Activated T-helper 17 cell treated with anti-CD3 and anti-CD28 coated beads, Interleukin-2, amount 50 U/mL, for 72 hours (primary cell): ENCODE measurements at places on chromosomes 11 and 22.

GRCh38 chr11:105296806-105297205 lies 157.2 kb upstream of the CARD18 start:
- ATAC-seq: peak; percentile 7

DNA sequence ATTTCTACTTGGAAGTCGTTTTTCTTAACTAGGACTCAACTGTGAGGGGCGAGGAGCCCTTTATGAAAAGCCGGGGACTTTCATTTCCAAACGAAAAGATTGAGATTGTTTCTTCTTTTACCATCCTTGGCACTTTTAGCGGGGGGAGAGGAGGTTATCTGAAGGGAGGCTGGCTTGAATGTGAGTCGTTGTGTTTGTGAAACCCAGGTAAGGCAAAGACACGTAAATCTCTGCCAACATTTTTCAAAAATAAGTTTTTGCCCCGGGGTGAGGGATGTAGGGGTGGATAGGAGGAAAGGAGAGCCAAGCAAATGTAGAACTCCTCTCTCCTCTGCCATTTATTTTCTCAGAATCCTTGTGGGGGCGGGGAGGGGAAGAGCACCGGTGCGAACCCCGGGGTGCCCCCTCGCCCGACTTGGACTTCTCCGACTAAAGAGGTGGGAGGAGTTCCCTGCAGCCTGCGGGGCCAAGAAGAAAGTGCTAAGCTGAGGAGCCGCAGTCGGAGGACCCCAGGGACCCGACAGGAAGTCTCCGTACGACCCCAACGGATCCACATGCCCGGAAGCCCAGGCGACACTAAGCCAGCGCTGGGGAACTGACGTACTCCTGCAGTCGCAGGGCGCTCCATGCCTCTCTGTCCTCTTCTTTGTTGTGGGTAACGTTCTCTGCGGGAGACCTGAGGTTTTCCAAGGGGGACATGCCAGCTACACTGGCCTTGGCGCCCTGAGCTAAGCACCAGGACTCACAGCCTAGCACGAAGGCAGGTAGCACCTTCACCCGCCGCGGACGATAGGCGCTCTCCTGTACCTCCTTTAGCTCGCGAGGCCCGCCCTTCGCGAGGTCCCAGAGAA lies 2.4 kb upstream of the WT1 start:
- no peak for ATAC-seq

DNA sequence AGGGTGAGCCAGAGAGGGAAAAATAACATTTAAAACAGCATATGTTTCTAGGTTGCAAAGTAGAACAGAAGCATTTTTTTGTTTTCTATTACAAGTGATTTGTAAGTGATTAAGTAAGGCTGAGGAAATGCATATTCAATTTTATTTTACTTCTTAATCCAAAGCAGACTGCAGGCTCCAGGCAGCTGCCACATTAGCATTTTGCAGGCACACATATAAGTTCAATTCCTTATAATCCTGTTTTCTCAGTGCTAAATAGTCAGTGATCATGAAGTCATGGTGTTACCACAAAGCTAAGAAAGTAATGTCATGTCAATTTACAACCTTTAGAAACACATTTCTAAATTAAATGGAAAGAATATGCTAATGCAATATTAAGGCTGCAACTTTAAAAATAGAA lies 149.8 kb downstream of the CNTN5 start:
- ATAC-seq: no peak

DNA sequence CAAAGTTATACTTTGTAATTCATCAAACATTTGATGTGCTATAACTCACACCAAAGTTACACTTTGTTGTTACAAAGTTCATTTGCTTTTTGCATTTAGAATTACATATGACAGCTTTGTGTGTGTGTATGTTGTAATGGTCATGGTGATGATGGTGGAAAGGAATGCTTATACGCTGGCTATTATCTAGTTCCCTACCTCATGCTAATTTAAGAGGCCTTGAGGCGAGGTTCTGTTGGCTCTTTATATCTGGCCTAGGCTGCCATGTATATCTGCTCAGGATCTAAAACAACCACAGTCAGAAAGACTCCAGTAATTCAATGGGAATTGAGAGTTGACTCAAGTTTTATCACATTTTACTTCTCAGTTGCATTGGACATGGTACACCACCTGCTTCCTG lies 123.4 kb downstream of the SLC17A6 start:
- no peak for ATAC-seq

DNA sequence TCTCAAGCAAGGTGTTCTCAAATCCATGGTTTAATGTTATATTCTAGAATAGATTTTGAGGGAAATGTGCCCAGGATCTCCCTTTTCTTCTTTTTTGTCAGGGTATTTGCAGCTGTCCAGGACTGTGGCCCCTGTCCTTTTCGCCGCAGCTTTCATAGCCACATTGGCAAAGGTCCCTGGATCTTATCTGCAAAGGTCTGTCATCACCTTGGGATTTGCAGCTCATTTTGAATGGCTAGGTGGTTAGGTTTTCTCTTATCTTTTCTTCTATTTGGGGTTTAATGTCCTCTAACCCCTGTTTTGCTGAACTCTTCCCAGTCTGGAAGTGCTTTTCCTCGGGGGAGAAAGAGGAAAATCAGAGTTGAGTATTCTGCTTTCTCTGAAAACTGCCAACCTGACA lies 11.7 kb upstream of the C1QTNF4 start:
- no peak for ATAC-seq

DNA sequence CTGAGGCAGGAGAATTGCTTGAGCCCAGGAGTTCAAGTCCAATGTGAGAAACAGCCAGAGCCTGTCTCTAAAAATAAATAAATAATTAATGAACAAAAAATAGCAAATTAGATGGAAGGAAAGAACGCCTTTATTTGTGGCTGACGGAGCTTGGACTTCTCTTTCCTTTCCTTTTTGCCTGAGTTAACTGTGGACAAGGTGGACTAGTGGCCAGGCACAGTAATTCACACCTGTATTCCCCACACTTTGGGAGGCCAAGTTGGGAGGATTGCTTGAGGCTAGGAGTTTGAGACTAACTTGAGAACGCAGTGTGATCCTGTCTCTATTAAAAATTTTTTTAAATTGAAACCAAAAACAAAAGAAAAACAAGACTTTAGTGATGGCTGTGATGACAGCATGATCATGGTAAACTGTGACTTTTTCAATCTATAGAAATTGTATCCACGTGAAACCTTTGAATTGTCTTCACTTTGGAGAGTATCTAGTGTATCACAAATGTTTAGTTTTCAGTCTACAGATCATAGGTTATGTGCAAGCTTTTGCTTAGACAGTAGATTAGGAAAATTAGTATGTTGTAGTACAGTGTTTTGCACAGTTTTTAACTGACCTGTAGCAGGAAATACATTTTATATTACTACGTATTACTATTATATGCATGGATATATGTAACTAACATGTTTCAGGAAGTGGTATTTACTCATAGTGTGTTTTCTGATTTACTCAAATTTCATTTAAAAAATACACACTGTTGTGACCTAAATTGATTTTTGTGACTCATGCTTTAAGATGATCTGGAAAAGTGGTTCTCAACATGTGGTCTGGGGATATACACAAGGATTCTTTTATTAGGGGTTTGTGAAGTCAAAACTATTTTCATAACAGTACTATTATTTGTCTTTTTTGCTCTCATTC lies 42.1 kb downstream of the KDM2A start:
- ATAC-seq: peak; percentile 91

GRCh38 chr11:1168721-1169161 lies 11.0 kb downstream of the MUC5AC start:
- no peak for ATAC-seq

GRCh38 chr11:67029146-67029545 lies 6.2 kb downstream of the SYT12 start:
- ATAC-seq: no peak

GRCh38 chr22:31952472-31952871 lies 8.1 kb downstream of the YWHAH start:
- no peak for ATAC-seq

GRCh38 chr11:24422376-24422775 lies 74.5 kb upstream of the LUZP2 start:
- ATAC-seq: no peak
